Fibroblast of villous mesenchyme (primary cell): ENCODE measurements at places on chromosomes 13 and 19. TPM values are rescaled to one million over a fixed set of nuclear protein-coding genes. Genes with fewer than 3 reads are reported as not detected.

DNA sequence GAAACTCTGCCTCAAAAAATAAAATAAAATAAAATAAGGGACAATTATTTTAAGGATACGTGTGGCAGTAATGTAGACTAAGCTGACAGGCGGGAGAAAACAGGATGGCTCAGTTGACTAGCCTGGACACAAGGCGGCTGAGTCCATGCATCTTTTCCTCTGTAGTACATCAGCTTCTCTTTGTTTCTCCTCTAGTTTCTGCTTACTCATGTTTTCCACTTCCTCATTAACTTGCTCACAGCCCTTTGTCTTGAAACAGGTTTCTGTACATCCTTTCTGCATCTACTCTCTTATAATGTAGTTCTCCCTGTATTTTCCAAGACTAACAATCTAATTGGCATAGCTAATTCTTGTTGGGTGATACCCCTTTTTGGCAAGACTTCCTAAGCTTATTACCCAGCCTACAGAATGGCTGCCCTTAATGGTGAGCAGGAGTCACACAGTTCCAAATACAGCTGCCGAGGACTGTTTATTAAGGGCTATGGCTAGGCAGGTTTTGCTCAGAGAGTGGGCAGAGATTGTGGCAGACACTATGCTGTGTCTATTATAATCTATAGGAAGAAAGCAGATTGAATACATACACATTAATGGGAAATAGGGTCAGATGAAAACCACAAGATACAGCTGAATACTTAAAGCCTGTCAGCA is 58.7 kb upstream of the KLF5 start:
- DNase-seq, result peak; percentile 17

- peak; percentile 65 for DNase-seq
These were observed 51.6 kb downstream of the ZNF146 start for GRCh38 chr19:36266375-36266961.

DNA sequence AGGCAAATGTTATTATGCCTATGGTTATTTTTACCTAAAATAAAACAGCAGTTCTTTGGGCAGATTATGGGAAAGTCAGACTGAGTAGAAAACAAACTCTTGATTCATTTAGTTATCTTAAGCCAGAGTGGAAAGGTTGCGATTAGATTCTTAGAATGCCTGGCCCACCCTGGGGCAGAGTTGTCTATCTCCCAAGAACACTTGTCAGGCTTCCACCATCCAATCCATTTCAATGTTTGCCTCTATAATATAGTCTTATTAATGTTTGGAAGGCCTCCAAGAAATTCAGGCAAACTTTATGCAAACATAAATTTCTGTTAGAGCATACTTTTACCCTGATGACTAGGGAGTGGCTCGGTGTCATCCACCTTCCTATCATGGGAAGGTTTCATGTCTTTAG is 207.0 kb downstream of the SLITRK6 start:
- DNase-seq, result no peak

DNA sequence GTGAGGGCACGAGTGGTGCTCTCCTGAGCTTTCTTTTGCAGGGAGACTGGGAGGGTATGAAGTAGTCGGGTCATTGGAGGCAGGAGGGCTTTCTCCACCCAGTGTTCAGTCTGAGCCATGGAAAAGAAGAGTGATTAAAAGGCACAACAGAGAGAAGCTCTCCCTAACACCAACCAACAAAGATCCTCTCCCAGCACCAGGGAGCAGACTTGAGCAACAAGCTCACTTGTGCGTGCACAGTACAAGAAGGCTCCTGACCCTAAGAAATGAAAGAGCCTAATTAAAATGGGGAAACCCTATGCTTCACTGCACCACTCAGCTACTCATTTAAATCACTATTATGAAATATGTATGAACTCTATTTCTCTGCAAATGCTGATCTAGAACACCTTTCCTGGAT is 276.3 kb upstream of the SOX21 start:
- DNase-seq, result peak; percentile 20

DNA sequence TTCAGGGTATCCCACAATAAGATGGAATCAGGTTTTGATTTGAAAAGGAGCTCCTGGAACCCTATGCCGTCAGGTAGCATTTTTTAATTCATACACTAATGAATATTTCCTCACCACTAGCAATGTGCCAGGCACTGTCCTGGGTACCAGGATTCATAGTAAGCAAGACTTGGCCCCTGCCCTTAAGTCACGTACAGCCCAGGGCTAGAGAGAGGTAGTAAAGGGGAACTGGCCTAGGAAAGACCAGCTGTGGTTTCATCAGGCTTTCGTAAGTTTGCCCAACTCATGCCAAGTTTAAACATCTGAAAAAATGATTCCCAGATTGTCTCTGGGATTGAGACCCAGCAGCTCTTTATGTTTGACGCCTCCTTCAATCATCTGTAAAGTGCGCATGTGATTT is 45.9 kb upstream of the AMER2 start:
- no peak for DNase-seq

GNA15 gene
- under 0.01 and 0.32 TPM in 2 replicates for total RNA-seq

PSG2 gene
- total RNA-seq, result 0.32 and 5.2 TPM in 2 replicates

RDH8 gene
- not detected in 2 replicates for total RNA-seq

NMRK2 gene
- total RNA-seq, result not detected in 2 replicates
